Activated effector memory CD4-positive, alpha-beta T cell treated with Interleukin-2 at 50 U/mL for 16 hours (primary cell): ENCODE measurements at places on chromosomes 6 and 20.

GRCh38 chr20:36112112-36112511 is 42.4 kb upstream of the EPB41L1 start:
- no peak for DNase-seq

- no peak for DNase-seq
These were observed 7.8 kb upstream of the GFOD1 start for GRCh38 chr6:13495112-13495776.

GRCh38 chr6:73734832-73735453 is 38.9 kb downstream of the CD109 start:
- DNase-seq: no peak

DNA sequence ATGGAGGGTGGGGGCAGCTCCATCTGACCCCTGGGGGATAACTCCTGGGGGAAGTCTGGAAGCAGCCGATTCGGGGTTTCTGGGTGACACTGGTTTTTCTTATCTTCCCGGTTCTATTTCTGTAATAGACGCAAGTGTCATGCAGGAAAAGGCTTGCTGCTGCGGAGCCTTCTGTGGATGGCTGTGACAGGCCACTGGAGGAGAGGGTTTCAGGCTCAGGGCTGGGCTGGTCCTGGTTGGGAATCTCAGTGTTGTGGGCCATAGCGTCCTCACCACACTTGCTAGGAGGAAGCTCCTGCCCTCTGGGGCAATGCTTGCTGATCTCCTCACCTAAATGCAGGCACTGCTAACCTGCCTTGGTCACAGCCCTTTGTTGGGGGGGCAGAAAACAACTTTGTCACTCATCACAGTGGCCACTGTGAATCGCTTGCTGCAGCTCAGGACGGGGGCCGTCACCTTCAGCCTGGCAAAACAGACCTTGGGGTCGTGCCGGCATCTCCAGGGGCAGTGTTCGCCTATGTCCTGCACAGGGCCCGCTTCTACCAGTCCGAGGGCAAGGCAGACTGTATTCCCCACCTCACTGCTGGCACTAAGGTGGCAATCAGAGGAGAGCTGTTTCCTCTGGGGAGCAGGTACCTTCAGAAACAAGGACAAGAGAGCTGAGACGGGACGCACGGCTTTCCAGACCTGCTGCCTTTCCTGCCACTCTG is 4.4 kb upstream of the TUBB1 start:
- no peak for DNase-seq

DNA sequence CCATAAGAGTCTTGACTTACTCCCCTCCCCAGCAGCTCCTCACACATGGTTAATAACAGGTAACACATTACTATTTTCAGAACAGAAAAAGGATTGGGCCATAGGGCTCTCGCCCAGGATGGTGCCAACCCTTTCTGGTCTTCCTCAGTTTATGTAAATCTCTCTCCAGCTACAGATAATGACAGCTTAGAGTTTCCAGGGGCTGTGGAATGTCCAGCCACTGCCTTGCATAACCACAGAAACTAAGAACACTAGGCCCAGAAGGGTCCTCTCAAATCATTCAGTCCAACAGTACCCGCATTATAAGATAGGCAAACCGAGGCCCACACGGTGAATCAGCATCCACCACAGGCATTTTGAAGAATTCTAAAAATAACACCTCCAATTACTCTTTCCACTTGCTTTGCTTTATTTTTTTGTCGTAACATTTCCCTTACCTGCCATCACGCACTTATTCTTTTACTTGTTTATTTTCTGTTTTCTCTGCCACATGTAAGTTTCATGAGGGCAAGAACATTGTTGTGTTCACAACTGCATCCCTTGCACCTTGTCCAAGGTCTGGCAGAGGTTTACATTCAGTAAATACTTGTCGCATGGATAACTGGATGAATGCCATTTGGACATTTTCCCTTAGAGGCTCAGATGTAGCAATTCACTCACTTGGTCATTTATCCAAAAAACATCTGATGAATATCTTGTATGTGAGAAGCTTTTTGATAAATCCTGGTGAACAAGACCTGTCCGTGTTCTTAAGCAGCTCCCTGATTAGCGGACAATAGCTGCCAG is 6.4 kb upstream of the SDC4 start:
- DNase-seq: no peak

GRCh38 chr6:69881322-69882151 is 15.2 kb downstream of the COL19A1 start:
- DNase-seq: no peak

- no peak for DNase-seq
These were observed 50.2 kb downstream of the NCOA3 start for GRCh38 chr20:47551841-47552240.

DNA sequence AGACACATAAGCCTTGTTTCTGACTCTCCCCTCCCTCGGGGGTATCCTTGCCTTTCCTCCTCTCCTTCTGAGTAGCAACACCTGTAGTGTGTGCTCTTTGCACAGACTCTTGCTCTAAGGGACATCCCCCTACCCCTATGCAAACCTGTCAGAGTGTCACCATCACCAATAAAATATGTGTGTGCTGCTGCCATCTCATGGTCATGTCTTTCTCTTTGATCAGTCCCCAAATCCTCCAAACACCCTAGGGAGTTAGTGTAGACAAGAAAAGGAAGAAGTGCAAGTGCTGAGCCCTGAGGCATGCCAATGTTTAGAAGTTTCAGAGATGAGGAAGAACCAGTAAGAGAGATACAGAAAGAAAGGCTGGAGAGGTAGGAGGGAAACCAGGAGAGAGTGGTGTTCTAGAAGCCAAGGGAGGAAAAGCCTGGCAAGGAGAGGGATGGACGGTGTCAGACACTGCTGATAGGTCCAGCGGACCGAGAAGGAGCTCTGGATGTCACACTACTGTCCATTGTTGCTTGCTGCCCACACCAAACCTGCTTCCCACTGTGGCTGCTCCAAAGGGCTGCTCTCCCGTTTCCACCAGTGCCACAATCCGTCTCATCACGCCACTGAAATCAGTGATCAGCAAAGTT is 16.4 kb downstream of the TRMT6 start:
- DNase-seq: no peak

GRCh38 chr6:121828146-121828886 is 392.9 kb downstream of the GJA1 start:
- no peak for DNase-seq

- no peak for DNase-seq
These were observed 56.4 kb upstream of the IYD start for GRCh38 chr6:150312395-150312794.

- no peak for DNase-seq
These were observed 157.7 kb downstream of the VEGFA start for GRCh38 chr6:43927532-43928210.

DNA sequence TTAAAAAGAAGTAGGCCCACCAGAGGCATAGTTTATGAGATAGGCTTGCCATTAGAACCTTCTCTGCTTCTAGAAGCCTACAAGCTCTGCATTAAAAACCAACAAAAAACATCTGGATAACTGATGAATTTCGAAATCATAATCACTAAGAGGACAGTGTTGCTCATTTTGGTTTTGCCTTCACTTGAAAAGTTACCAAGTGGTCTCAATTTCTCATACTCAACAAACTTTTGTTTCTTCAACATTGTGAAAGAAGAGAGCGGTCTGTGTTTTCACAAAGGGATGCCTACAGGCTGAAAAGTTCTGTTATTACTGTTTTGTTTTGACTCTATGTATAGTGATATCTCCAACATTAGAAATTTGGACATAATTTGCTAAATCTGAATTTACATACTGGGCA is 98.9 kb downstream of the PDSS2 start:
- DNase-seq: no peak

- DNase-seq: no peak
These were observed 16.4 kb downstream of the RNF24 start for GRCh38 chr20:3998998-3999397.

DNA sequence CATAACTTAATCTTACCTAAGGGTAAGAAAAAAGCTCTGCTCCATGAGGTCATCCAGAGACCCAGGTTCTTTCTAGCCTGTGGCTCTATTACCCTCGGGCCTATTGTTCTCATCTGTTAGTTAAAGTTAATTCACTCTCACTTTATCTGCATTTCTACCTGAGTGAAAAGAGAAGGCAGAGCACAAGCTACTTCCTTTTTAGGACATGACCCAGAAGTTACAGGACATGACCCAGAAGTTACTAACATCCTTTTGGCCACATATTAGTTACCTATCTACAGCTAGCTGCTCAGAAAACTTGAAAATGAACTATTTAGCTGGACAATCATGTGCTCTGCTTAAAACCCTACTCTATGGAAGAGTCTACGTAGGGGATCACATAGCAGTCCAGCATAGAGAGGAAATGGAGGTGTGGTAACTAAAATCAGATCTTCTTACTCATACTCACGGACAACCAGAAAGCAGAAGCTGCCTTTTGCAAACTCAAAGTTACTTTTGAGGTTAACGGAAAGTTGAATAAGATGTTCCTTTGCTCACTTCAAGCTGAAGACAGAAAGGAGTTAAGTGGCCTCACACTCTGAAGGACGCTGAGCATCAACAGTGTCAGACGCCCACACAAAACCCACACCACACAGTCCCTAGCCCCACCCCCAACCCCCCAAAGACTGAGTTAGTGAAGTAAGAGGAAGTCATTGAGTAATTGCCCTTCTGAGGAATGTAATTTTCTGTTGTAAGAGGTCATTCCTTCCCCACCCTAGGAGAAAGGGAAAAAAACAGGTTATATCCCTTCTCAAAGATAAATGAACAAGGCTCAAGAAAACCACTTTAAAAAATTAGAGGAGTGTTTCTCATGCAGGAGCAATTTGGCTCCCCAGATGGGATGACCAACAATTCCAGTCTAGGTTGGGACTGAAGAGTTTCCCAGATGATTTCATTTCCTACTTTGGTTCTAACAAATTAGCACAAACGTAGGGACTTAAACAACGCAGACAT is 45.9 kb upstream of the TAB2 start:
- DNase-seq: no peak

DNA sequence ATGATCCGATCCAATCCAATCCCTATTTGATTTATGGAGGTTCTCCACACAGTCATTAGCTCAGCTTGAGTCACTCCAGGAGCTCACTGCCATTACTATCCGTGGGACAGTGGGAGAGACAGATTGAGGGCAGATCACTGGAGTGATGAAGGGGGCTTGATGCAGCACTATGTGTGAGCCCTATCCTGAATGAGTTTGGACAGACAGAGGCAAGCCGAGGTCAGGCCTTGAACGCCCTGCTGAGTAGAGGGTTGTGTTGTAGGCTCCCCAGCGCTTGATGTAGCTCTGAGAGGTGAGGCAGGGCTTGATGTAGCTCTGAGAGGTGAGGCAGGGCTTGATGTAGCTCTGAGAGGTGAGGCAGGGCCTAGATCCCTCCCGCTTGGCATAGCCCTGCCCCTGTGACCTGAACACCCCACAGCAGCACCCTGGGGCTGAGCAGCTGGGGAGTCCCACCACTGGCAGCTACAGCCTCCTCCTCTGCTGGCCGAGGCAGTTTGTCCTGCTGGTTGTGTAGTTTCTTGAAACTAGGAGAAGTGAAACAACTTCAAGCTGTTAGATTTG is 58.7 kb downstream of the ZFAND3 start:
- DNase-seq: no peak

DNA sequence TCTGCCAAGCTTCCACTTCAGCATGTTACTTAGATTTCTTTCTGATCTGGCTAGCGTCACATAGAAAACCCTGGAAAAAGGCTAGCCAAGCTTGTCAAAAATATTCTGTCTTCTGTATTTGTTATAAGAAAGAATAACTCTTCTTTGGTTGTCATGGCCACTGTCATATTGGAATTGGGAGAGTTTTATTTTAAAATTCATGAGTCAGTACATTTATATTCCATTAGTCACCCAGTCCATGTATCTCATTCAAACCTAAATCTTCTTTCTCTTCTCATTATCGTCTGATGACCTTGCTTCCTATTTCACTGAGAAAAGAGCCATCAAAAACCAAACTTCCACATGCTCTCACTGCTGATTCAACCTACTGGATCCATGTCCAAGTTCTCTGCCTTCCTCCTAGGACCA is 65.7 kb downstream of the EPM2A start:
- no peak for DNase-seq

- DNase-seq: no peak
These were observed 12.6 kb upstream of the NOL4L start for GRCh38 chr20:32597714-32598113.

- DNase-seq: no peak
These were observed 2.2 kb downstream of the TAF4 start for GRCh38 chr20:62063315-62063980.

DNA sequence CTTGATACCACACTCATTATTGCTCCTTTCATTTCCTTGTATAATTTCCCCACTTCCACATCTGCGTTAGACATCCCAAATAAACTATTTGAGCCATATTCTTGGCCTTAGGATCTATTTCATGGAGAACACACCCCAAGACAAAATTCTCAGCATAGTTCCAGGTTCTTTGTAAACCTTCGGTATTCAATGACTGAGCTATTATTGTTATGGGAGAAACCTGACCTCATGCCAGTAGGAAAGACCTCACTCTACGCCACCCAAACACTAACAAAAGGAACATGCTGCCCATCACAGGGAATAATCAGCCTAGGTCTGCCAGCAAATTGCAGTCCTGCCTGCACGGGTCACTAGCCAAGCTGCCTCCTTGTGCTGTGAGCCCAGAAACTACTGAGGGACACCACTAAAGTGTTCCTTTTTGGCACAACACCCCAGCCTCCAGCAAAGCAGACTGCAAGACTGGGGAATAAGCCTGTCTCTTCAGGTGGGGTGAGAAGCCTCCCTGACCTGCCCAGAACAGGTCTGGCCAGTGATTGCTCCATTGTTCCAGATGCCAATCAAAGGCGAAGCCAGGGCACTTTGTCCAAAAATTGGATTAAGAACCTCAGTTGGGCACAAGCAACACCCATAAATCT is 371.8 kb downstream of the MAFB start:
- no peak for DNase-seq

DNA sequence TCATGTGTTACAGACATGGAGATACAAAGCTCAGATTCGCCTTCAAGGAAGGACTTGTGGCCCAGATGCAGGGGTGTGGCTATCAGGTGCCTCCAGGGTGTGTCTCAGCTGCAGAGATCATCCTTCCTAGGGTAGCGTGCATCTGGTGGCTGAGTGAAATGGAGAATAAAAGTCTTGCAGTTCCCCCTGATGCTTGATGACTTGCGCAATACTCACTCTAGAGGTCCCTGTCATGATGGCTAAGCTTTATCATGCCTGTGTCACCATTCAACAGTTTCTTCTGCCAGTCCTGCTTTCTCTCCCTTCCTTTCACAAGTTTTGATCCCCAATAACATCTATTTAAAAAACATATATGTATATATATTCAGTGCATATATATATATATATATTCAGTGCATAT is 228.1 kb downstream of the PAX1 start:
- DNase-seq: no peak

- DNase-seq: no peak
These were observed 21.9 kb upstream of the GSTA3 start for GRCh38 chr6:52931351-52931750.
